ENCODE measurements at places on chromosomes 2 and 18.

DNA sequence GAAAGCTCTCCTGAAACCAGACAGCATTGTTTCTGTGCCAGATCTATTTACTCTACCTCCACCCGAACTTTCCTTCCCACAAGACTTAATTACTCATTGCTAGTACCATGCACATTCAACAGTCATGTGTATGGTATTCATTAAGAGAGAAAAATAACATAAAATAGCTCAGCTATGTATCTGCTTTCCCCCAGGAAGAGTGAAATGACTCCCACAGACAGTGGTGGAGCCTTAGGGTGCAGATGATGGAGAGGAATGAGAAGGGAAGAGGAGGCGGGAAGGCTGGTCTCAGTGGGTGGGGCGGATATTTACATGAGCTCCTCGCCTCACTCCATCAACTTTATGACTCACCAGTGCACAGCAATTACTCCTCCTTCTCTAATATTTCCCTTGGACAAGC is 724.5 kb downstream of the EPHA4 start:
- DNase-seq = no peak

DNA sequence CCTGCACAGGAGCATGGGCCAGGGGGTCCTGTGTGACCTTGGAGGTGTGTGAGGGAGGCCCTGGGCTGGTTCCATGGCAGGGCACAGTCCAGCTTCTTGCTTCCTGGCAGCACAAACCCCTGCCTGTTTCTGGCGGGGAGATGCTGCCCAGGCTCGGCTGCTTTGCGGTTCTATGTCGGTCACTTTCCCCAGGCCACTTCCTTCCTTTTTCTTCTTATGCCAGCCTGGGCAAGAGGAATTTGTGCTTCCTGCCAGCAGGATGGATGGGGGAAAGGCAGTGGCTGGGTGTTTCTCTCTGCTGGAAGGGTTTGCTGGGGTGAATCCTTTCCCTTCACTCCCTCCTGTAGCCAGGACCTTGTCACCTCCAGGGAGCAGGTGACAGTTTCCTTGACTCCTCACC is 24.3 kb downstream of the ASAP2 start:
- no peak for DNase-seq

DNA sequence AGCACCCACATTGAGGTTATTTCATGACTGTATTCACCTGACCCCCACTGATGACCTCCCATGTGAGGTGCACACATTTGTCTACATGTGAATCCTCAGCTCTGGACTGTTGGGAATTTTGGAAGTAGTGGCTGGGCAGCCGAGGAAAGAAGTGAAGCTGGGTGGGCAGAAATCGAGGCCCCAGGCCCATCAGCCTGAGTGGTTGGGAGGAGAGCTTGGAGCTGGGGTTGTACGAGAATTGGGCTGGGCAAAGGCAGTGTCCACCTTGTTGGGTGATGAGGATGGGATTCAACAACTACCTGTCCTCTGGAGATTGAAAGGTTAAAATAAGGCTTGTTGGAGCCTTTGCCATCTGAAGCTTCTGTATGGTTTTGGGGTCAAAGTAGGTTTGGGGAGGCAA is 35.8 kb downstream of the AGAP1 start:
- no peak for DNase-seq

DNA sequence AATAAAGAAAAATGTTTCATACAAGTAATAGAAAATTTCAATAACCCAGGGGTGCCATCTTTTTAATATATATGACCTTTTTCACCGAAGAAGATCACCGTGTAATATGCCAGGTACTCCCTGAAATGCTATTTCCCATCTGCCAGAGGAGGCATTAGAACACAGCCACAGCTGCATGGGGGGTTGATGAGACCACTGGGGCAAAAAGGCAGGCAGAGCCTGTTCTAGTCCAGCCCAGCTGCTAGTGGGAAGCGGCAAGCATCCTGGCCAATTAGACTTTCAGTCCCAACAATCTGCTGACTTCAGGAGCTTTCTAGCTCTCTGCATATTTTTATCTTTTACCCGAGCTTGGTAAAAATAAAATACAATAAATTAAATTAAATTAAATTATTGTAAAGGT is 362.6 kb downstream of the RIT2 start:
- DNase-seq = no peak

GRCh38 chr18:51890762-51891161 is 449.2 kb upstream of the DCC start:
- DNase-seq = no peak

DNA sequence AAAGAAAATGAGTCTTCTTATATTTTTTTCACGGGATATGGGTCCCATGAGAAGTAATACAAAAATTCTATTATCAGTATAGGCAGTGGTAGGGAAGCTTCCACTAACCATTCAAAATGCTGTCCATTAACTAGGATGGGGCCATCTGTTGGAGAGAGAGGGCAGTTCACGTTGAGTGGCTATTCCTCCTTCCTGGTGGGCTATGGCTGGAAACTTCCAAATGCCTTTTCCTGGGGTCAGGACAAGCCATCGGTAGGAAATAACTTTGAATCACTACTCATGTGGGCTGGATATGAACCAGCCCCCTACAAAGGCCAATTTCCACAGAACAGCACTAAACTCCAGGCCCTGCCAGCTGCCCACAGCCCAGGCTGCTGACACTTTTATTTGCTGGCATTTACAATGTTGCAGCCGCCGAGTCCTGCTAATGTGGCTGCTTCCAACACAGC is 156.1 kb upstream of the HNRNPA3 start:
- no peak for DNase-seq

DNA sequence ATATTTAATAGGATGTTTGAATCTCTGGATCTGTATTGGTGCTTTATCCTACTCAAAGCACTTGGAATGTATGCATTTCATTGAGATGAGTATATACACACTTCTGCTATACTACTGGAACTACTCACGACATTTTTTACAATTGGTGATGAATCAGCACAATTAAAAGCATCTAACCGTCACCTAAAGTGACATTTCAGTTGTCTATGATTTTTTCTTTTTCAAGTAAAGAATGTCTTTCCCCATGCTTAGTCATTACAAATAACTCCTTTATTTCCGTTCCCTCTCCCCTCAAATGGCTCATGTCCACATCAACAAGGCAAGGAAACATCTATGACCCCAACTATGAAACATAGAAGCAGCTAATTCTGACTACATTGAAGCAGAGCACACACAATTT is 77.3 kb downstream of the CLIP4 start:
- no peak for DNase-seq

GRCh38 chr2:18436503-18437005 is 123.9 kb downstream of the RDH14 start:
- no peak for DNase-seq

DNA sequence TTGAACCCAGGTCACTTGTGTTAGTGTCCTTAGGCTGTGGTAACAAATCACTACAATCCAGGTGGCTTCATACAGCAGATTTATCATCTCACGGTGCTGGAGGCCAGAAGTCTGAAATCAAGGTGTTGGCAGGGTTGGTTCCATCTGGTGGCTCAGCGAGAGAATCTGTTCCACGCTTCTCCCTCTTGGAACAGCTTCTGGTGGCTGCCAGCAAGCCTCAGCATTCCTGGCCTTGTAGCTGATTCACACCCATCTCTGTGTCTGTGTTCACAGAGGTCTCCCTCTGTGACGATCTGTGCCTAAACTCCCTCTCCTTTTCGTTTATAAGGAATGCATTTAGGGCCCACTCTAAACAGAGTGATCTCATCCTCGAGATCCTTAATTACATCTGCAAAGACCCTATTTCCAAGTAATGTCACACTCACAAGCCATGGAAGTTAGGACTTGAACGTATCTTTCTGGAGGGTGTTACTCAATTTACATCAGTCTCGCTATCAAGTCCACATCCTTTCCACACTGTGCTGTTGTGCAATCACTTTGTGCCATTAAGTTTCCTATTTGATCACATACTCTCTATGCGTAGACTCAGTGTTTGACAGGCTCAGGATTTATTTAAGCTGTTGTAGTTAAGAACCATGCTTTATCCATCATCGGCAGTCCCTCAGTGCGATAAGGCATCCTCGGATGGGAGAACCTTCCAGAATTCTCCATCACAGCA is 164.4 kb downstream of the SOCS6 start:
- DNase-seq = no peak

- no peak for DNase-seq
Observed at GRCh38 chr18:49698525-49699025, 114.8 kb downstream of the ACAA2 start.

DNA sequence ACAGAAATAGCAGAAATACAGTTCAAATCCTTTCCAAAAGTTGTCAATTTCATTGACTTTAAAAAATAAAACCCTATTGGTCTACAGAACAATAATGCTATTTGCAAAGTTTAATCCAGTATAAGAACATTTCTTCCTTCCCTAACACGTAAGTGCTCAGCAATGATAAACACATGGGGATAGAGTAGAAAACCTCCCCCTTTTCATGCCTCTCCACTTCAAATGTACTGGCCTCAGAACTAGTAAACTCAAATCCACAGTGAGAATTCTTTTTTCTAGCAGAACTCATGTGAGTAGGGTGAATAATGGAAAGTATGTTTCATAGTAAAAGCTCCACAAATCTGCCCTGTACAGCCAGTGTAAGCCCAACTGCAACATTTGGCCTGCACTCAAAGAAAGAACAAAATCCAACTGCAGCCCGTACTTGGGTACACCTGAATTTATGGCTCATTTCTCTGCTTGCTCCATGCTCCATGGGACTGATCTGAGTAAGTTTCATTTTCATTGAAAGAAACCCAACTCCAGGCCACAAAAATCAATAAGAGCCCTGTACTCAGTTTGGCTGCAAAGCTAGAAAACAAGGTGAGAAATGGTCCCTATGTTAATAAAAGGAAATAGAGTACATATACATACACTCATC is 115.0 kb upstream of the RMDN2 start:
- no peak for DNase-seq
